ENCODE measurements at places on chromosomes 7 and 10.

GRCh38 chr7:46237466-46237865, 316.4 kb upstream of the IGFBP3 start:
- no peak for DNase-seq

- no peak for DNase-seq
Observed at GRCh38 chr10:3552281-3552680, 232.7 kb downstream of the KLF6 start.

GRCh38 chr7:124811341-124811740, 45.7 kb upstream of the GPR37 start:
- DNase-seq, result no peak

GRCh38 chr10:92790440-92790839, 57.9 kb upstream of the EXOC6 start:
- DNase-seq, result no peak

GRCh38 chr10:97920865-97921264, 71.2 kb downstream of the GOLGA7B start:
- no peak for DNase-seq

- DNase-seq, result no peak
Observed at GRCh38 chr10:130372222-130372621, 236.0 kb downstream of the GLRX3 start.

DNA sequence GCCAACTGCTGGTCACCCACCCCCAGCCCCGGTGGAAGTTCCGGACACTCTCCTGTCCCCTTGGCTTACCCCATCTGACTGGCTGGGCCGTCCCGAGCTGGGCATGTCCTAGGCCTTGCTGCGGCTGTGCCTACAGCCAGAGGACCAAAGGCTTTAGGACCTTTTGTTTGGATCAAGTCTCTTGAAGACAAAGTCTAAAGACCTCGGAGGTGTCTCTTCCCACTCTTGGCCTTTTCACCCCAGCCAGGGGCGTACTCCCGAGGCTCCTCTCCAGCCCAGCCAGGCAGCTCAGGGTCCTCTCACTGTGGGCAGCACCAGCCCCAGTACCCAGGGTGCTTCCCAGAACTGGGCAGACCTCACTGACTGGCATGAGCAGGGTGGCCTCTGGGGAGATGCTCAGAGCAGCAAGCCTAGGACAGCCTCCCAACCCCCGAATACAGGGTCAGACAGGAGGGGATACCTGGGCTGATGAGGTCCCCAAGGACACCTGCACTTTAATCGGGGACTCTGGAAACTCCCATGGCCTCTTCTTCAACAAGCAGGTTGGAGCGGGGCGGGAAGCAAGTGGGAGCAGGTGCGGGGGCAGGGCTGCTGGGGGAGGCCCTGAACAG, 2.7 kb upstream of the PWWP2B start:
- no peak for DNase-seq
